ENCODE measurements at places on chromosomes 2 and 18. TPM values are rescaled to one million over a fixed set of nuclear protein-coding genes. Genes with fewer than 3 reads are reported as not detected.

The MPP4 gene
- not detected for total RNA-seq

The TRIM43B gene
- not detected for total RNA-seq

The CRYBA2 gene
- not detected for total RNA-seq

The ALPG gene
- not detected for total RNA-seq

The CTNNA2 gene
- total RNA-seq: not detected

The TMEM163 gene
- 0.71 TPM for total RNA-seq

The TTC39C gene
- 91.4 TPM for total RNA-seq

The IKZF2 gene
- total RNA-seq: 2.5 TPM

The ALLC gene
- not detected for total RNA-seq

The HS6ST1 gene
- total RNA-seq: 11.3 TPM

The COL5A2 gene
- 0.31 TPM for total RNA-seq

The EHBP1 gene
- total RNA-seq: 27.7 TPM

The CKAP2L gene
- not detected for total RNA-seq

The LHCGR gene
- total RNA-seq: not detected

The DUSP28 gene
- 18.8 TPM for total RNA-seq

The CD207 gene
- not detected for total RNA-seq

The GPAT2 gene
- total RNA-seq: 4.0 TPM

The EVX2 gene
- total RNA-seq: not detected

The NTSR2 gene
- total RNA-seq: not detected
